ENCODE measurements at places on chromosomes 16 and 17. TPM values are rescaled to one million over a fixed set of nuclear protein-coding genes. Genes with fewer than 3 reads are reported as not detected.
A peak's percentile ranks its signal among the peaks of the same experiment; 100 is the strongest.

HS3ST2 gene
- polyA plus RNA-seq = 16.5 TPM

DNA sequence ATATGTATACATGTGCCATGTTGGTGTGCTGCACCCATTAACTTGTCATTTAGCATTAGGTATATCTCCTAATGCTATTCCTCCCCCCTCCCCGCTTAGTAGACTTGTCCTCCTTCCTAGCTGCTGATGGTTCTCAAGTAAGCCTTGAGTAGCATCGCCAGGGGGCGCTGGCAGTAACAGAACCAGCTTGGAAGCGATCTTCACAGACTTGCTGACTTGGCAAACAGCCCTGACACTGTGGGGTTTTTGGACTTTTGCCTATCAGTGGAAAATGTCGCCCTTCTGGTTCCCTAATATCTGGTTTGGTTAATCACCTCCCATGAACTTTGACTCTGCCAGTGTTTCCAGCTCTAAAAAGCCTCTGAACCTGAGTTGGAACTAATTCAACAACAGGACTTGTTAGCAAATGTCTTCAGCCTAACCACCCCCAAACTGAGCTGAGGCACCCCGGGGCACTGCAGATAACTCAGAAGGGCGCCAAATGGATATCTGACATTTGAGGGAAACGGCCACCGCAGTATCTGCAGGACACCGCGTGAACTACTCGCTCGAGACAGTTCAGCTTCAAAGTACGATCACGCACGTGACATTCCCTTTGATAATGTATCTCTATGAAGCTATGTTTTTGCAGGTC lies 15.4 kb upstream of the SPATA32 start:
- DNase-seq = peak; percentile 86

- DNase-seq = no peak
Measured at GRCh38 chr17:81127526-81128177, 37.7 kb upstream of the PVALEF start.

GRCh38 chr16:17467923-17468540 lies 2.7 kb downstream of the XYLT1 start:
- peak; percentile 83 for DNase-seq

CDH11 gene
- polyA plus RNA-seq = 85.0 TPM

HES7 gene
- polyA plus RNA-seq = 2.5 TPM

DNA sequence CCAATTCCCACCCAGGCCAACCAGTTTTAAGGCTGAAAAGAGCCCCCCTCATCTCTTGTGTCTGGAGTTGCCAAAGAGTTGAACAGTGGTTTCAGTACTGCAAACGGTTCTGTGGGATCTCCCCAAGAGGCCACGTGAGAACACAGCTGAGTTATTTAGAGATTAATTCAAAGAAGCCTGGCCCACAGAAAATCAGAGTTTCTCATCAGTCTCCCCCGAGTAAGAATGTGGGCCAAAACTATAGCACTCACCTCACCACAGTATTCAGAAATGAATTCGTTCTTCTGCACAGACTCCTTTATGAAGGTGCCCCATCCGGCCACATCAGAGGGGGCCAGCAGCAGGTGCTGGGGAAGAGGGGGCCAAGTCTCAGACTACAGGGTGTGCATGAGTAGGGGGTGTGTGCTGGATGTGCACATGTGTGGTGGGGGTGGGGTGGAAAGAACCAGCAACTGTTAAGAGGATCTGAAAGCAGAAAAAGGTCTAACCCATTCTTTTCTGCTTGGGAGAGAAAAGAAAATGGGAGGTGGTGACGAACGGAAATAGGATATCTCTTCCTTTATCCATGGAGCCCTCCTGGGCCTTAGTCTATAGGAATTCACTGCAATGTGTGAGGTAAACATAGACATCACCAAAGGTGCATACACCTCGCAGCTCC lies 22.6 kb downstream of the CNTNAP1 start:
- no peak for DNase-seq

NEUROD2 gene
- 10.8 TPM for polyA plus RNA-seq

- DNase-seq = no peak
Measured at GRCh38 chr17:54172096-54172984, 349.6 kb downstream of the KIF2B start.

GRCh38 chr16:88369447-88370008 lies 13.2 kb upstream of the ZNF469 start:
- no peak for DNase-seq

DNA sequence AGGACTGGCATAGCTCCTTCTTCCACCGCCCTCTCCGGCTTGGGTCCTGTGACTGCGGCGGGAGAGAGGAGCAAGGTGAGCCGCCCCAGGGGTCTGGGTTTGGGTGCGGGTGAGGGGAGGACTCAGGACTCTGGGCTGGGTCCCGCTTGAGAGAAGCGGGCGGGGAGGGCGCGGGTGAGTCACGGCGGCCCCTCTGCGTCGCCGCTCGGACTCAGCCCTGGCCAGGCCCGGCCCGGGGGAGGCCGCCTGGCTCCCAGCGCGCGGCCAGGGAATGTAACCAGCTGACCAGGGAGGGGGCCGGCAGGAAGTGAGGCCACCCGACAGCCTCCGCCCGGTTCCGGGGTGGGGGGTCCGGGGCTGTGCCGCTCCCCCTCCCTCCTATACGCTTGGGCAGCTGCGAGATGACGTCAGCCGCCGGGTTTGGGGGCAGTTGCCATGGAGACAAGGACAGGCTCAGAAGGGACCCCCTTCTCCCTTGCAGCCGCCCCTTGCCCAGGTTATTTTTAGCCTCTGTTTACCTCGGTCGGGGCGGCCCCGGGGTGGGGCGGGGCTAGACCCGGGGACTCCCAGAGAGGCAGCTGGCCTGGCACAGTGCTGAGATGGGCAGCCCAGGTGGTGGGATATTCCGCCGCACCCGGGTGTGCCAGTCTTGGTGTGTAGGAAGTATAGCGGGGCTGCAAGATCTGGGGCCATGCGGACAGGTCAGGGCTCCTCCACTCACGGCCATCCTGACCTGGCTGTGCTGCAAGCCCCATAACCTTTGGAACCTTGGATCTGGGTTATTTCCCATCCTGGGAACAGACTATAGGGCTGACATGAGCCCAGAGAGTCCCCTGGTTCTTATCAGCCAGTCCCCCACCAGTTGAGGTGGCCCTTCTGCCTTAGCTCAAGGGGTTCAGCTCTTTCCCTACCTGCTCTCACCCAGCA lies 1.6 kb downstream of the RIPOR1 start:
- DNase-seq = no peak

- DNase-seq = no peak
Measured at GRCh38 chr17:50946891-50947781, 81.0 kb upstream of the TOB1 start.

TVP23C gene
- 21.0 TPM for polyA plus RNA-seq

DNA sequence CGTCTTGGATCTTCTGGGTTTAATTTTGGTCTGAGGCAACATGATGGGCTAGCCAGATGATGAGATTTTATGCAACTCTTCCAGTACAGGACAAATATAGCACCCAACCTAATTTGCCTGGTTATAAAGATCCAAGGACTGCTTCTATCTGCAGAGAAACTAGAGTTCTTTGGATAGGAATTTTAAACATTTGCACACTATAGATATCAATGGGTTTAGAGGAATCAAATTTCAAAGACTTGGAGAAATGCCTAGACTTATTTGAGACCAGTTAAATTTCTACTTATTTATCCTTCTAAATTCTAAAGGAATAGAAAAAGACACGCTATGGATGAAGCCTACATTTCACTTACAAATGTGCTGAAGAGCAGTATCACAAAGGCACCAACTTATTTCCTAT lies 12.6 kb downstream of the PMFBP1 start:
- no peak for DNase-seq

All from spinal cord (tissue), 10 donors.